T-cell (primary cell): ENCODE measurements at places on chromosomes 11 and 22.

- no peak for DNase-seq
Measured at GRCh38 chr11:111603611-111604130, 1.4 kb downstream of the SIK2 start.

DNA sequence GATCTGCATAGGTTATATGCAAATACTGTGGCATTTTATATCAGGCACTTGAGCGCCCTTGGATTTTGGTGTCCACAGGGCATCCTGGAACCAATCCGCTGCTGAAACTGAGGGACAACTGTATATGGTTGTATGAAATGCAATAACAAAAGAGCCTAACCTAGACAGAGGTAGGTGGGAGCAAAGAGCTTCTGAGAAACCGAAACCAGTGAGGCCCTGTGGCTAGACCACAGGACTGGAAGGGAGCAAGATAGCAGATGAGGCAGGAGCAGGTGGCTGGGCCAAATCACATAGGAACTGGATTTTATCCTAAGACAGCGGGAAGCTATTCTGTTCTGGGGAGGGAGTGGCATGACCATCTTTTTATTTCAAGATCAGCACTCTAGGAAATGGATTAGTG is 30.1 kb downstream of the RCN1 start:
- no peak for DNase-seq

- no peak for DNase-seq
Measured at GRCh38 chr11:104650234-104650633, 248.0 kb downstream of the CASP12 start.

GRCh38 chr22:37777122-37777687 is 30.5 kb upstream of the GCAT start:
- no peak for DNase-seq

DNA sequence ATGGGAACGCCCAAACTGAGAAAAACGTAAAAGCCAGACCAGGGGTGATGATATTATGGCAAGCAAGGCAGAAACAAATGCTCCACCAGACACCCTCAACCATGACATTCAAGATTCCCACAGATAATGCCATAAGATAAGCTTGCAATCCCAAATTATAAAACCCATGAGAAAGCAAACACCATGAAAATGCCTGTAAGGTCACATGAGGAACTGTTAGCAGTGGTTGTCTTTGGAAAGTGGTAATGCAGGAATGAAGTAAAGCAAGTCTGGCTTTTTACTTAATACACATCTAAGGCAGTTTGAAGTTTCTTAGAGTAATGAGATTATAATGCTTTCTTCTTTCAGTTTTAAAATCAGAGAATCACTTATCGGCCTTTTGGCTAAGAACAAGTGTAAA is 111.0 kb downstream of the MN1 start:
- DNase-seq: no peak

- DNase-seq: no peak
Measured at GRCh38 chr11:6625156-6625831, 6.1 kb upstream of the TPP1 start.

GRCh38 chr11:11538277-11538960 is 83.4 kb downstream of the GALNT18 start:
- no peak for DNase-seq

DNA sequence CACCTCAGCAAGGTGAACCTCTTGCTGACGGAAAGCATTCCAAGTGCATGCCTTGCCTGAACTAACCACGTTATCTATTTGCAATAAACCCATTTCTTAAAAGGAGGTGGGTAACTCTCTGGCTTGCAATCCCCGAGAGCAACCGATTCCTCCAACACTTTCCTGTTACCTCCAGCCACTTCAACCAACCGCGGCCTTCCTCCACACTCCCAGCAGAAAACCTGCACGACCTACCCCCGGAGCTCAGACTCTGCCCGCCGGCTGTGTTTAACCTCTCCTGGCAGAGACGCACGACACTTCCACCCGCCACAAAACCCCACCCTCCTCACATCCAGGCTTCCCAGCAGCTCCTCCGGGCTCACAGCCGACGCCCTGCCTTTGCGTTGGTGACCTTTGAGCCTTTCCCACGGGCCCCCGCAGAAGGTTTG is 708 bp downstream of the SCO2 start:
- no peak for DNase-seq

DNA sequence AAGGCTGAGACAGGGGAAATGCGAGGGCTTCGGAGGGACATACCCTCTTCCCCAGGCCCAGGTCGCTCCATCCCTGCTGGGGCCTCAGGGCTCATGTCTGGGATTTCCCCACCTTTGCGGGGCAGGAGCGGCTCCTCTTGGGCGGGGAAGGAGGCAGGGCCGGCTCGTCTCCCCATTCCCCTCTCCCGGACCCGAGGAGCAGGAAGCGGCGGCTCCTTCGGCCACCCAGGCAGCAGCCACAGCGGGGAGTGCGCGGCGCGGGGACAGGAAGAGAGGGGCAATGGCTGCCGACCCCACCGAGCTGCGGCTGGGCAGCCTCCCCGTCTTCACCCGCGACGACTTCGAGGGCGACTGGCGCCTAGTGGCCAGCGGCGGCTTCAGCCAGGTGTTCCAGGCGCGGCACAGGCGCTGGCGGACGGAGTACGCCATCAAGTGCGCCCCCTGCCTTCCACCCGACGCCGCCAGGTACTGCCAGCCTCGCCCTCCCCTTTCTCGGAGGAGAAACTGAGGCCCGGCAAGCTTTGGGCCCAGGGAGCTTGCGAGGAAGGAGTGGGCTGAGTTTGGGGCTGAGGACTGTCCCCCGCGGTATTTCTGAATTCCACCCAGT is at the start of gene ANKK1:
ANKK1 (plus strand) TSS at position 175 of the 607 bp plus-strand sequence; CDS start at position 281, 106 bp downstream.
- no peak for DNase-seq

- DNase-seq: no peak
Measured at GRCh38 chr11:64371201-64371600, 12.2 kb downstream of the RPS6KA4 start.

DNA sequence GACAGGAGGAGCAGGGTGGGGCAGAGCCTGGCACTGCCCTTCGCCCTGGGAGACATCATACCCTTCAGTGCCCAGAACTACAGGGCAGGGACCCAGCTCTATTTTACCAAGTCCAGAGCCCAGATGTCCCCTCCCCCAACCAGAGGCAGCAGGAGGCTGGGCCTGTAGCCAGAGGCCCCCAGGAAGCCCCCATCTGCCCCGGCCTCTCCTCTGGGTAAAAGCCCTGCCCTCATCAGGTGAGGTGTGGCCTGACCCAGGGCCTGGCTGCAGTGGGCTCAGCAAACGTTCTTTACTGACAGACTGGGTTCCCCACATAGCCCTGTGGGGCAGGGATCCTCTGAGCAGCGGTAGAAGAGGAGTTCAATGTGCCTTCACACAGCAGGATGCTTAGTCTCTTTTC is 51.8 kb upstream of the SLC22A12 start:
- DNase-seq: no peak

DNA sequence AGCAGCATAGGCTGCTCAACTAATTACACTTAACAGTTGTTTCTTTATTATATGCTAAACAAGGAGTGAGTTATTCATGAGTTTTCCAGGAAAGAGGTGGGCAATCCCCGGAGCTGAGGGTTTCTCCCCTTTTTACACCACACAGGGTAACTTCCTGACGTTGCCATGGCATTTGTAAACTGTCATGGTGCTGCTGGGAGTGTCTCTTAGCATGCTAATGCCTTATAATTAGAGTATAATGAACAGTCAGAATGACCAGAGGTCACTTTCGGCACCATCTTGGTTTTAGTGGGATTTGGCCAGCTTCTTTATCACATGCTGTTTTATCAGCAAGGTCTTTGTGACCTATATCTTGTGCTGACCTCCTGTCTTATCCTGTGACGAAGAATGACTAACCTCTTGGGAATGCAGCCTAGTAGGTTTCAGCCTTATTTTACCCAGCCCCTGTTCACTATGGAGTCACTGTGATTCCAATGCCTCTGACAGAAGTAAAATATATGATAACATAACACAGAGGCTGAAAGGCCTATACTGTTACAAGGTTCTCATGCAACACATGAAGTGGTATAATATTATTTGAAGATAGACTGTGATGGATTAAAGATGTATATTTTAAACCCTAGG is 41.3 kb upstream of the RDX start:
- DNase-seq: no peak

DNA sequence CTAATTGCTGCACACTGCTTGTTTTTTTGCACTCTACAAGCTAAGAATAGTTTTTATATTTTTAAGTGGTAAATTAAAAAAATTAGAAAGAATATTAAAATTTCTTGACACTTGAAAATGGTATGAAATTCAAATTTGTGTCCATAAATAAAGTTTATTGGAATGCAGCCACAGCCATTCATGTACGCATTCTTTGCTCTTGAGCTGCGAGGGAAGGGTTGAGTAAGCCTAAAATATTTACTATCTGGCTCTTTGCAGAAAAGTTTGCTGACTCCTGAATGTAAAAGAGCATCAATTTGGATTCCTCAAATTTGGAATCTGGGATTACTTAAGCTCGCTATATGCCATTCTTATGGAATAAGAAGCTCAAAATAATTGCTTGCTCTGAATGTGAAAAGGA is 3.4 kb upstream of the ADAMTS8 start:
- DNase-seq: no peak

- no peak for DNase-seq
Measured at GRCh38 chr11:110106713-110107274, 13.6 kb downstream of the ZC3H12C start.

GRCh38 chr11:26930518-26931247 is 63.2 kb upstream of the FIBIN start:
- no peak for DNase-seq

- no peak for DNase-seq
Measured at GRCh38 chr11:122663764-122664163, 8.2 kb downstream of the UBASH3B start.

GRCh38 chr11:10002221-10002620 is 291.8 kb downstream of the SBF2 start:
- DNase-seq: no peak

DNA sequence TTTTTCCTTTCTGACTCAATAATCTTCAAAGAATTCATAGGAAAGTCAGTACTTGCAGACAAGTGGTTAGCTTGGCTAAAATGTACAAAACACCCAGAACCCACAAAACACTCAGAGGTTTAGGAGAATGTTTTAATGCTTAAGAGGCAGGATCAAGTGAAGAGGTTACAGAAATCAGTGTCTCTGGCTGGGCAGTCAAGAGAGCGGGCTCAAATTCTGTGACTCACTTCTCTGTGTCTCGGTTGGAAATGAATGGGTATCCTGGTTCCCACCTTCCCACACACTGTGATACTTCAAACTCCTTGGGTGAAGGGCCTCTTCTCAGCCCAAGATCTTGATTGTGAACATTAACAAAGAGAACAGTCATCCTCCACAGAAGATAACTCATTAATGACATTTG is 3.8 kb downstream of the MPEG1 start:
- no peak for DNase-seq

- DNase-seq: no peak
Measured at GRCh38 chr22:39287076-39287725, 32.2 kb downstream of the RPL3 start.

DNA sequence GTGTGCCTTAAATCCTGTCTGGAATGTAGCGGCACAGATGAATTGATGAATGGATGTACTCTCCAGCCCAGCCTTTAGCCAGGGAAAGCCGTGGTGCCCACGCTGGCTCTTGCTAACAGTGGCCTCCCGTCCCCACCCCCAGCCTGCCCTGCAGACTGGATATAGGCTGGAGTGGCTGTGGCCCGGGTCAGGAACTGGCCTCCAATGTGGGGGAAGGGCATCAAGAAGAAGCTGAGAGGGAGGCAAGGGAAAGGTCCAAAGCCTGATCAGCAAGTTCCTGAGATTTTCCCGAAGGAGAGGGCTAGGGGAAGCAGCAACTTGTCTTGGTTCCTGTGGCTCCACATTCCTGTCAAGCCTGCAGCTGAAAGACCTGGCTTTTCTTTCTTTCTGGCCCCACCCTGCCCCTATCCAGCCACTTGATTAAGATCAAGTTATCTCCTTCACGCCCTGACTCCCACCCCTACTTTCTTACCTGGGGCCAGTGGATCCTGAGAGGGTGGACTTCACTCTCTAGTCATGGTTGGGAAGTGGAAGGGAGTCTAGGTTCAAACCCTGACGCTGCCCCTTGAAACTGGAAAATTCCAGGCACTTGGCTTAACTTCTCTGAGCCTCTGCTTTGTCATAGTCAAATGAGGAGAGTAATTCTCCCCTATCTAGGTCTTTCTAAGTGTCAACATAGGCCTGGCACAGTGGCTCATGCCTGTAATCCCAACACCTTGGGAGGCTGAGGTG is 11.0 kb upstream of the MICALL1 start:
- DNase-seq: no peak

DNA sequence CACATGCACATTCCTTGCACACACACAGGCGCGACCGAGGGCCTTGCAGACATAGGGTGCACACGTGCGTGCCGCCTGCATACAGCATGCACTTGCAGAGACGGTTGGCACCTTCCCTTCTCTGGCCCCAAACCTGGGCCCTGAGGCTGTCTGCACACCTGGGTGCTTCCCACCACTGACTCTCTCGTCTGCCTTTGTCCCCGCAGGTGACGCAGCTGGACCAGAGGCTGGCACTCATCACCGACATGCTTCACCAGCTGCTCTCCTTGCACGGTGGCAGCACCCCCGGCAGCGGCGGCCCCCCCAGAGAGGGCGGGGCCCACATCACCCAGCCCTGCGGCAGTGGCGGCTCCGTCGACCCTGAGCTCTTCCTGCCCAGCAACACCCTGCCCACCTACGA is 38.0 kb downstream of the CDKN1C start:
- no peak for DNase-seq

DNA sequence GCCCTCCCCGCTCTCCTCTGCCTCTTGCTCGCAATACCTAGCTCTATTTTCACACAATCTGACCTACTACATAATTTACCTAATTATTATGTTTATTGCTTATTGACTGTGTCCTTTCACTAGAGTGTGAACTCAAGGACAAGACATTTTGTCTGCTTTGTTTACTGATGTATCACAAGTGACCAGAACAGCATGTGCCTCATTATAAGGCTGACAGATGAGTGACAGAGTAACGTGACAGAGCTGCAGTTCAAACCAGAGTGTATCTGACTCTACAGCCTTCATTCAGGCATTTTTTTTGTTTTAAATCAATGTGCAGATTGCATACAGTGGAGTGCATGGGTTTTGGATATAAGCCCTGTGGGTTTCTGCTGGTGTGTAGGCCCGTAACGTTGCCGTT is 82.0 kb upstream of the RAB1B start:
- DNase-seq: no peak

DNA sequence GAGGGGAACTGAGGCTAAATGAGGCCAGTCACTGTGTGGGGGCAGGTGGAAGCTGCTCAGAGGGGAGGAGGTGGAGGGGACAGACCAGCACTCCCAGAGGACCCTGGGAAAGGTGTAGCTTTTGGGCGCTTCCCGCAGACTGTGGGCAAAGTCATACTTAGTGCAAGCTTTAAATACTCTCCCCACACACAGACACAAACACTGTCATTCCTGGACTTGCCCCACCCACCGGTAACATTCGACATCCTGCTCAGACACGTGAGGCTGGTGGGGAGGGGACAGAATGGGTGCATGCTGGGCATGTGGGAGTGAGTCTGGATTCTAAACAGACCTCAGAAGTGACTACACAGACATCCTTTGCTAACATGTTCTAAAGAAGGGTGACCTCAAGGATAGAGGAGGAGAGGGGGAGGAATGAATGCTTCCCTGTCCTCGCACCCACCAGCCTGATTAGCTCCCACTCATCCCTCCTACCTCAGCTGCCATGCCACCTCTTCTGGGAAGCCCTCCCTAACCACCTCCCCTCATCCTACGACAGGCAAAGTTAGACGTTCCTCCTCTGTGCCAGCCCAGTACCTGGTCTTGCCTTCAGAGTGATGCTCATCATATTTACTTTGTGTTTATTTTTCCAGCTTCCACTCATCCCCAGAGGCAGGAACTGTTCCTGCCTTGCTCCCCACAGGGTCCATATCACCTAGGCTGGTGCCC is 22.2 kb downstream of the TSKU start:
- no peak for DNase-seq

GRCh38 chr11:115352805-115353485 is 151.3 kb downstream of the CADM1 start:
- DNase-seq: no peak

GRCh38 chr11:83639995-83640758 is 354.0 kb upstream of the CCDC90B start:
- DNase-seq: no peak
